ENCODE measurements at places on chromosomes 3 and 15.

DNA sequence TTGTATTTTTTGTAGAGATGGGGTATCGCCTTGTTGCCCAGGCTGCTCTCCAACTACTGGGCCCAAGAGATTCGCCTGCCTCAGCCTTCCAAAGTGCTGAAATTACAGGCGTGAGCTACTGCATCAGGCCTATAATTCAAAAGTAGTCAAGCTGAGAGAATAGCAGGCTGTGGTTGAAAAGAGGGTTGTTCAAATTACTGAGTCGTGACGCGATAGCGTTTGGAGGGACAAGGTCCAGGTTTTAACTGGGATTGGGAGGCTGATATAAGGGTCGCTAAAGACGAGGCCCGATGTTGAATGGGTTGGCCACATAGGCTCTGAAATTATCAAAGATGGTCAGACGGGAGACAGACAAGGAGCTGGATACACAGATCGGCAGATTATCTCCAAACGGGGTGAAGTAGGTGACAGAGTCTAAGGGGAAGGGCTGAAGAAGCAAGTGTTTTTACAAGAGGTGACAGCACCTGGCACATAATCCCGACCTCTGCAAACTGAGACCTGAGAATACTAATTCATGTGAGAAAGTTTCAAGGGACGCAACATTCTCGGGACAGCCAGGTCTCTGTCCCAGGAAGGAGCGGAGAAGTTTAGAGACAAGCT is 759 bp upstream of the ARID3B start:
- no peak for DNase-seq

DNA sequence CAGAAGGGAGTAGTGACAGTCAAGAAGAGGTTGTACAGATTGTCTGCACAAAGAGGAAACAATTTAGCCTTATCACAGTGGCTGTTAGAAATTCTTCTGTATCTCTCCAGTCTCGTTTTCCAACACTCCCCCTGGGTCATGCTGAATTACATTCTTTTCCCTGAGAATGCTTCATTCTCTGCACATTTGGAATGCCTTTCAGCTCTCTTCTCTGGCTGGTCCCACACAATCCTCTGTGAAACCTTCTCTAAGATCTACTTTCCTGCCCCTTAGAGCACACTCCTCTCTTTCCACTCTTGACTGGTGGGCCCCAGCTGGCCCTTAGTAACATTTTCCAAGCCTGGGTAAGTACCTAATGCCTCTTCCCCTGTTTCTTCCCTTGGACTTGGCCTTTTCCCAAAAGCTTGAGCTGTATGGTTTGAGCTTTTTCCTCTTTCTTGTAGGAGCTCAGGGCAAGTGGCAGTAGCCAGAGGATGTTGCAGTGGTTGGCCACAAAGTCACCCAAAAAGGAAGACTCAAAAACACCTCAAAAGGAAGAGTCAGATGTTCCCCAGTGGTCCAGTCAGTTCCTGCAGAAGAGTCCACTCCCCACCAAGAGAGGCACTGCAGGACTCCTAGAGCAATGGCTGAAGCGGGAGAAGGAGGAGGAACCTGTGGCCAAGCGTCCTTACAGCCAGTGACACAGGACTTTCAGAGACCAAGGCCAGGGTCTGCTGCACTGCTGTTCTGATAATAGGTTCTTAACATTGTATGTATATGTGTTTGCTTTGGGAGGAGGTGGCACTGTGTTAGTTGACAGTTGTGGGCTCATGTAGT is 25.7 kb downstream of the HMCES start:
- DNase-seq = no peak

- DNase-seq = no peak
Observed at GRCh38 chr15:85150130-85150480, 168.4 kb downstream of the PDE8A start.

DNA sequence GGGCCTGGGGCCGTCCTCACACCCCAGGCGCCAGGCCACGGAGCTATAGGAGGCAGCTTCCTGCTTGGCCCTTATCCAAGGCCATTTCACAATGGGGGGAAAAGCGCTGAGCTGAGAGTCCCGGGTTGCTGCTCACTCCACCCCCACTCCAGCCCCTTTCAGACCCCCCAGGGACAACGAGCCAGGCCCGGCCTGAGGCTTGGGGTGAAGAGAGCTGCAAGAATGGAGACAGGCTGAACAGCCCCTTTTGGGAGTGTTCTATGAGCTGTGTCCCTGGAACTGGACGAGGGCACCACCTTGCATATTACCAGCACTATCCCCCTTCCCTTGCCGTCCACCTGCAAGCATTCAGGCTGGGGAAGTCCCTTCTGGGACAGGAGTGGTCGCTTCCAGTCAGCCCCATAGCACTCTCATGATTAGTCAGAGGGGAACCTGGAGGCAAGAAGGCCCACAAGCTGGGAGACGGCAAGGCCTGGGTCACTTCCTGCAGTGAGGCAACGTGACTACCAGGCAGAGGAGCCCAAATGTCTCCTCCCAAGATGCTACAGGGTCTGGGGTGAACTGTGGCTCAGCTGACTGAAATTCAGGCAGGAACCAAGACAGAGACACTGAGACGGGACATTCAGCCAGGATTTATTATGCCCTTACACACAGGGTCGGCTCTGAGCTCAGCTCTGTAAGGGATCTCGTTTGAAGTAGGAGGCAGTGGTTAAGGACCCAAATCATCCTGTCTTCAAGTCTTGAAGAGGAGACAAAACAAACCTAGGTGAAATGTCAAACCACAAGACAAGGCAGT is 8.6 kb upstream of the SRP14 start:
- DNase-seq = peak; percentile 25

- no peak for DNase-seq
Observed at GRCh38 chr3:161474139-161474538, 22.5 kb upstream of the OTOL1 start.

DNA sequence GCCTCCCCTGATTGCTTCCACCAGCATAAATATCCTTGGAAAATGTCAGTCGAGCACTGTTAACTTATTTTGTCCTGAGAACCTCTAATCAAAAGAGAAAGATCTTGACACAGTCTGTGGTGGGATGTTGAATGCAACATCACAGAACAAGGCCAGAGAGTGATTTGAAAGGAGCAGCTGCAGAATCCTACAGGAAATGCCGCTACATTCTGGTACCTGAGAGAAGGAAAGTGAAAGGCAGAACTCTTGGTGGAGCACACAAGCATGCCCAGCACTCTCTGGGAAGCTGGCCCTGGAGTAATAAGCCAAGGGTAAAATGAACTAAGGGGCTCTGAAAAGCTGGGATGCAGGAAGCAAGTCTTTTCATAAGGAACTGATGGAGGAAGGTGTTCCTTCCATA is 75.8 kb downstream of the CBLB start:
- DNase-seq = no peak
